Fibroblast of skin of abdomen (primary cell): ENCODE measurements at places on chromosomes 11 and 22.

GRCh38 chr22:22728382-22728781 is 84.0 kb downstream of the GGTLC2 start:
- no peak for DNase-seq

GRCh38 chr11:31325160-31325559 is 44.4 kb downstream of the DCDC1 start:
- DNase-seq = peak; percentile 63

GRCh38 chr11:94705891-94706615 is 62.1 kb upstream of the AMOTL1 start:
- peak; percentile 14 for DNase-seq

DNA sequence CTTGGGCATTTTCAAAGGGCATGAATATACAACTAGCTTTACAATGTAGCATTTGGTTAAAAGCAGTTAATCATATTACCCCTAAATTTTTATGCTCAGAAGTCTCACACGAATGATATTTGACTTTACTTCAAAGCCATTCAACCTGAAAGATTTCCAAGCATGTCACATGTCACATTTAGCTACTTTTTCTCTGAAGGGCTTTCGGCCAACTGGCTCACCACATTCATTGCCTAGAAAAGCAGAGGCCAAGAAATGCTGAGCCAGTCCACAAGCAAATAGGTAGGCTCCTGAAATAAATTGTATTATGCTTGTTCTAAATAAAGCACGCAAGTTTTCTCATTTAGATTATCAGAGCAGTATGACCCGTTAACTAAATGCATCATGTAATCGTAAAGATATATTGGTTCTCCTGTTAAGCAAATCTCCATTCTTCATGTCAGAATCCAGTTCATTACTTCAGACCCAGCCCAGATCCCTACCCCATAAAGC is 30.6 kb downstream of the PAX6 start:
- no peak for DNase-seq

- no peak for DNase-seq
Measured at GRCh38 chr11:45472716-45473317, 186.7 kb upstream of the SYT13 start.

GRCh38 chr22:41446639-41447434 is at the start of gene TOB2:
TOB2 (minus strand) TSS chr22:41446801; CDS start chr22:41437345, 9,456 bp downstream.
- DNase-seq = peak; percentile 96

GRCh38 chr11:78417888-78418583 is 416 bp upstream of the GAB2 start:
- DNase-seq = peak; percentile 86

DNA sequence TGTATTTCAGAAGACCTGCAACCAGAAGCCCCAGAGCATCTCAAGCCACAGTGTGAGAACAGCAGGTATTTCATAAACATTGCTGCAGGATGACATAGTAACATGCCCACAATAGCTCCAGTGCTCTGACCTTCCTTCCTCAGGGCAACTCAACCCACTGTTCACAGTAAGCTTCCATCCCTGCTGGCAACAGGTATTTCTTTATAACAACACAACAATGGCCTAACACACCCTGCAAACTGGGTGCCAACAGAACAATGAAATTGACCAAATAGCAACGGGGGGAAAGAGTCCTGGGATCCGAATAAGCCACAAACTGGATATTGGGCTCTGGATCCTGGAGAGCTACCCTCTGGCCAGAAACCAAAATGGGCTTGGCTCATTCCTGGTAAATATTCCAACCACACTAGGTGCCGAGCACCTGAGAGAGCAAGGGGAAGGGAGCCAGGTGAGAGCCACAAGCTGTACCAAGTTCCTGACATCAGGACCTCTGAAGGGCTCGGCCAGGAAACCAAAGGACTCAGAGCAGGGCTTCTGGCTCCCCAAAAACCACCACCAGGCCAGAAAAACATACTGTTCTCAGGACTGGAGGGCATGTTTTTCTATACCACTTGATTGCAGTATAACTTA is 99.5 kb downstream of the MICAL3 start:
- DNase-seq = no peak

DNA sequence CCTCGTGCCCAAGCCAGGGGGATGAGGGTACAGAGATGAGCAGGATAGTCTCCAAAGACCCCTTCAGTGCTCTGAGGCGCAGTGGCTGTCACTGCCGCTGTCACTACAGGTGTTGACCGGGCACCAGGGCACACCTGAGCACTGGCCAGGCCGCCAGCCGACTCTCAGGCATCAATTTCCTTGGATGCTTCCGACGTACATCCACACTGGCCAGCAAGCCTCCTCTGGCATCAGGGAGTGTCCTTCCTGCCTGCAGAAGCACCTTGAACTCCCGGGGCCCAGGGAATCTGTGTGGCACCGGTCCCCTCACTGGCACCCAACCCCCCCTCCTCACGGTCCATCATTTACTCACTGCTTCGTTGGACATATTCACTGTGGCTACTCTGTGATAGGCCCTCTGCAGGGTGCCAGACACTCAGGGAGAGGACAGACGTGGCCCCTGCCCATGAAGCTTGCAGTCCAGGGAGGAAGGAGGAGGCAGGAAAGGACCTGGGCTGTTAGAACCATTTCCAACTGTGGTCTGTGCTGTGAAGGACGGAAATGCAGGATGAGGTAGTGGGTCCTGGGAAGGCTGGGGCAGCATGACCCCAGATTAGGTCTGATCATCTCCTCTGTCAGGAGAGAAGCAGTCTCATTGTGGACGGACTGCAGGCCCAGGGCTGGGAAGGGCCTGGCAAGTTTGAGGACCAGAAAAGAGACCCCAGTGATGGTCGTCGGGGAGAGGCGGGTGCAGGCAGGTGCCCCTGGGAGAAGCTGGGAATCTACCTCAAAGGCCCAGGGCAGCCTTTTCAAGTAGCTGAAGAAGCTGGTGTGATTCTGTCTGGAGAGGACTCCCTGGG is 46.3 kb upstream of the ANO1 start:
- no peak for DNase-seq

DNA sequence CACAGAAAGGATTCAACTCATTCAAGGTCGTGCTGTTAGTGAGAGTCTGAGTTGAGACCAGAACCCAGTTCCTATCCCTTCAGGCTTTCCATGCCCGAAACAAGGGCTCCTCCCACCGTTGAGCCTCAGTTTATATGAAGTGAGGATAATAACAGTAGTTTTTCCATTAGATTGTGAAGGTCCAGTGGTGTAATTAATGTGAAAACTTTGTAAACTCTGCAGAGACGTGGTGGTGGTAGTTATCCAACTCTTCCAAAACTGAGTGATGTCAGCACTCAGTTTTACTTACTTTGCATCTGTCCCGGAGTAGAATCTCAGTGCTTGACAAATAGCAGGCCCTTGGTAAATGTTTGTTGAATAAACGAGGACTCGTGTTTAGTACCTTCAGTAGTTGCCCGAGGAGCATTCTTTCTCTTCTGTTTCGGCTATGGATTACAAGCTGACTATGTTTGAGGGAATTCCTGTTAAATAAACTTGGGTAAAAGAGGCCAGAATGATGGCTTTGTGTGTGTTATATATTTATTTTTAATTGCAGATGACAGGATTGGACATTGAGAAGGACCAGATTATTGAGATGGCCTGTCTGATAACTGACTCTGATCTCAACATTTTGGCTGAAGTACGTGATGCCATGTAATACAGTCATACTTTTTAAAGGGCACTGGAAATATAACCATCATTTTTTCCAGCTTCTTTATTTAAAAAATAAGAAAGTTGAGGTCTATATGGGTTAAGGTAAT is 1.0 kb downstream of the REXO2 start:
- peak; percentile 10 for DNase-seq

- no peak for DNase-seq
Measured at GRCh38 chr11:44366741-44367140, 56.8 kb upstream of the ALX4 start.

DNA sequence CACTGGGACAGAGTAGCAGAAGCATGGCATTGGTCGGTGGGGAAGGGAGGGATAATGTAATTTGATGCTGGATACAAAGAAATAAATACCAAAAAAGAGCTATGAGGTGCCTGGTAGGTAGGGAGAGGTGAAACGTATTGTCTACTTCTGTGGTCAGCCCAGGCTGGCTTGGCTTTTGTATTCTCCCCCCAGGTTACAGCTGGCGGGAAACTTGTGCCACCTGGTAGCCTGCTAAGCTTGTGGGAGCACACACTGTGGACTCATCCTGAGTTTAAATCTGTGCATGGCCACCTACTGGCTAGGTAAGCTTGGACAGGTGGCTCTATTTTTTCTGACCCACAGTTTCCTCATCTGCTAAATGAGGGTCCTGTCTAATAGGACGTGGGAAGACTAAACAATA is 165.2 kb upstream of the E2F8 start:
- no peak for DNase-seq
